ENCODE measurements at places on chromosomes 6 and 20. TPM values are rescaled to one million over a fixed set of nuclear protein-coding genes. Genes with fewer than 3 reads are reported as not detected.

Gene EFCAB8
- 0.04 TPM for polyA plus RNA-seq

- no peak for DNase-seq
Observed at GRCh38 chr6:37314487-37315156, 39.2 kb upstream of the RNF8 start.

DNA sequence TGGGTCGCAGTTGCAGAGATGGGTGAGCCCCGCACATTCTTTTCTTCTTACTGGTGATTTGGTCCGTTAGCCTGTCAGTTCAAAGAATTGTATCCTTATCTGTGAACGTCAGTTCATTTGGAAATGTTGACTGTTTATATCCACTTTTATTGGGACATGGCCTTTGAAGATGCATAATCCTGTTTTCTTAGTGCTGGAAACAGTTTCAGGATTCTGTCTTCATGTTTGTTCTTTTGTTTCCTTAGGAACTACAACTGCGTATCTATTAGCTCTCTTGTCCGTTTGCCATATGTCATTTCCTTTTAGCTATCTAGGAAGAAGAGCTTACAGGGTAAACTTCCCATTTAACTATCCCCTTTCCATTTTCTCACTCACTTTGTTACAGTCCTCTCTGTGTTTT, 35.0 kb upstream of the TULP1 start:
- no peak for DNase-seq

- no peak for DNase-seq
Observed at GRCh38 chr6:136790411-136791295, 1.6 kb downstream of the MAP3K5 start.

DNA sequence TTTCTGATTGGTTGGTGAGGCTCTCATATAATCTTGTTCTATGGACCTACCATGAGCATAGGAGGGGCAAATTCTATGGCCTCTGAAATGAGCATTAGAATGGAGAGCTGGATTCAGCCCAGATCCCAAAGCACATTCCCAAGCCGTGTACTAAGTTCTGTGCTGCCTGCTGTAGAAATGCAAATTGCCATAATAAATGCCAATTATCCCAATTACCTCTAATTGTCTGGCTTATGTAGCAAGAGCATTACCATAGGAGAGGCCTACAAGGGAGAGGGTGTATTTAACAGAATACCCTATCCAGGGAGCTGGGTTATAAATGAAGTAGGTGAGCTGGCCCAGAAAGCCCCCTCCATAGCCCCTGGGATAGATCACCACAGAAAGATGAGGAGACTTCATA, 126.8 kb downstream of the LRFN2 start:
- DNase-seq = no peak

Gene TCP11
- polyA plus RNA-seq = not detected

GRCh38 chr20:59071216-59071615, 28.6 kb upstream of the PRELID3B start:
- no peak for DNase-seq

Gene VSTM2L
- 0.10 TPM for polyA plus RNA-seq

Gene CPNE5
- 0.10 TPM for polyA plus RNA-seq

DNA sequence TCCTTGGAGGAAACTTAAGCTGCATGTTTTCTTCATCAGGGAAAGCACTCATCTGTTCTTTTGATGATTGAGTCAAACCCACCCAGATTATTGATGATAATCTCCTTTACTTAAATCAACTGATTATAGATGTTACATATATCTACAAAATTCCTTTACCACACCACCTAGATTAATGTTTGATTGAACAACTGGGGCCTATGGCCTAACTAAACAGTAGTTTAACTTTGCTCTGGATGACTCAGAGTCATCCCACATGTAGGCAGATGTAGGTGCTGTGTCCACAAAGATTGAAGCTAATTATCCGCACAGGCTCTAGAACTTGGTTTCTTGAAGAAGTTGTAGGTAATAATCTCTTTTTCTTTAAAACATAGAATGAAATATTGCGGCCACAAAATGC, 42.2 kb downstream of the PKIB start:
- no peak for DNase-seq

Gene ATP6V1G2
- polyA plus RNA-seq = 4.7 TPM

Gene ZNF341
- 2.5 TPM for polyA plus RNA-seq

Gene BPHL
- 6.8 TPM for polyA plus RNA-seq

DNA sequence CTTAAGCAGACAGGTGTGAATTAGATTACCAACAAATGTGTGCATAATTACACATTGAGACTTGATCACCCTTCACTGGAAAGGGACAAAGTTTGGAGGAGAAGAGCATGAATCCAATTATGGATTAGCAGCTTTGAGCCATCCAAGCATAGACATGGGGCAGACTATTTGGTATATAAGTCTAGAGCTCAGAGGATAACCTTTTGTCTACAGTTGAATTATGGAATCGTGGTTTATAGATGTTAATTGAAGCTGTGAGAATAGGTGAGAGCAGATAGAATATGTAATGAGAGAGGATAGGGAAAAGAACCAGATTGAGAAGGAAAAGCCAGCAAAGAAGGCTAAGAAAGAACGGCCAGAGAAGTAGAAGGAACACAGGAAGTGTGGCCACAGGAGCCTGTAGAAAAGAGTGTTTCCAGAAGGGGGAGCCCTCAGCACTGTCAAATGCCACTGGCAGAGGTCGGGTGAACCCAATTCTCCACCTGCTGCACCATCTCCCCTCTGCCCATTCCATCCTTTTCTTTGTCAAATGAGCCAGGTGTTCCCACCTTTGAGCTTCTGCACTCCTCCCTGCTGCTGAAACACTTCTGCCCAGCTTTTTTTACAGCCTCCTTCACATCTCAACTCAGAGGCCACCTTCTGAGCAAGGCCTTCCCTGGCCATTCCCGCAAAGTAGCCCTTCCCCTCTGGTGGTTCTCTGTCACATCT, 7.3 kb downstream of the DNTTIP1 start:
- no peak for DNase-seq

DNA sequence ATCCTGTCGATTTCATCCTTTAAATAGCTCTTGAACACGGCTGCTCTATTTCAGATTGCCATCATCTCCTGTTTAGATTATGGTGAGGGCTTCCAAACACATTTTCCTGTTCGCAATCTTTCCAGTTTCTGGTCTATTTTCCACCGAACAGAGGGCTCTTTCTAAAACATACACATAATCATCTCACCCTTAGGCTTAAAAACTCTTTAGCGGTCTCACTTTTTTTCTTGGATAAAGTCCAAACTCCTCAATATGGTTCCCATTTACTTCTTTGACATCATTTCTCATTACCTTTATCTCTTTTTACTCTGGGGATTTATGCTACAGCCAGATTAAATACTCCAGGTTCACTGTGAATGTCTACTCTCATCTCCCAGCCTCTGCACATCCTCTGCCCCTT, 103.4 kb upstream of the STMND1 start:
- no peak for DNase-seq

DNA sequence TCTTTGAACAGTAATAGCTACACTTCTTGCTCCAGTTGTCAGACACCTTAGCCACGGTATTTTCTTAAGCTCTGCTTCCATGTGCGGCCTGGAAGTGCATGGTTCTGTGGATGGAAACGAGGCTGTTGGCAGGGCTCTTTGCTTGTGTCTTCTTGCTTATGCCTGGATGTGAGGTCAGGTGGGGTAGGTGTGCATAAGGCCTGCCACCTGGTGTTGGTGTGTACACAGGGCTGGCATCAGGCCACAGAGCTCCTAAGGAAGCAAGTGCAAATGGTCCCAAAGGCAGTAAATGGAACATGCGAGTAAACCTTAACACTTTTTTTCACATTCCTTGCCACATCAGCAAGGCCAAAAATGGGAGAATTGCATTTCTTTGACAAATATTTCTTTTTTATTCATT, 158.1 kb upstream of the GMDS start:
- no peak for DNase-seq

GRCh38 chr20:59673998-59674445, 69.7 kb downstream of the PHACTR3 start:
- no peak for DNase-seq

DNA sequence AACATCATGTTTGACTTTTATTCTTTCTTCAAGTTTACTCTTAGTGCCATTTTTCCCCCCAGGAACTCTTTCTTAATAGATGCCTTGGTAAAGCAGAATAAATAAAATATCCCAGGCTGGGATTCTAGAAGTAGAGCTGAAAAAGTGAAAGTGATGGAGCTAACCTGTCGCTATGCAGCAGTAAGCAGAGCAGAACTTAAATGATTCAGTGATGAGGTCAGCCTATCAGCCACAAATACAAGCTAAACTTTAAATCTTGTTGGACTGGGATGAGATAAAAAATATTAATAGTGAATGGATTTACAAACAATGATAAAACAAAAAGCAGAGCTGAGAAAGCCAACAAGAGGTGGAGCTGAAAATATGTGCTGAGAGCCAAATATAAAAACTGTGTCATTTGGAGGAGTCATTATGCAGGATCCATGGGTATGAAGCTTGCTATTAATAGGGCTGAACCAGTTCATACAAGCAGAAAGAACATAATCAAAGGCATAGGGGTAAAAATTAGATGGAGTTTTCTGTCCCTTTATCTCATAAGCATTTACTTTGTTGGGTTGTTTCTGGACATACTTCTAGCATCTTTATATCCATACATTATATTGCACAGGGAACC, 877.8 kb downstream of the EPHA7 start:
- no peak for DNase-seq

Gene EPHA7
- 0.75 TPM for polyA plus RNA-seq

Gene MAFB
- 4.7 TPM for polyA plus RNA-seq

- DNase-seq = no peak
Observed at GRCh38 chr6:38183856-38184584, 364.5 kb downstream of the ZFAND3 start.

DNA sequence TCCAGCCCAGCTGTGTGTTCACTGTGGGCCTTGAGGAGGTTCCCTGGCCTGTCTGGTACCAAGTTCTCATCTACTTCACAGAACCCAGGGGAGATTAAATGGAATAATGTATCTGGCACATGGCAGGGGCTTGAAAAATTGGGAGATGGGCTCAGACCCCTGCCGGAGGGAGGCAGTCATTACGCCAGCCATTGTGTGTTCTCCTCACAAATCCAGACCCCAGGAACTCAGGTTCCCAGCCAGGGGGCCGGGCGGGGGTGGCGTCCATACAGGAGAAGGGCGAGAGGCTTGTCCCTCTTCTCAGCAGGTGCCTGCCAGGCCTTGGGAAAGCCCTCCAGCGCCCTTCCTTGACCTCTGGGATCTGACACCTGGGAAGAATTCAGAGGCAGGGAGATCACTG, 8.1 kb downstream of the NOL4L start:
- DNase-seq = no peak

DNA sequence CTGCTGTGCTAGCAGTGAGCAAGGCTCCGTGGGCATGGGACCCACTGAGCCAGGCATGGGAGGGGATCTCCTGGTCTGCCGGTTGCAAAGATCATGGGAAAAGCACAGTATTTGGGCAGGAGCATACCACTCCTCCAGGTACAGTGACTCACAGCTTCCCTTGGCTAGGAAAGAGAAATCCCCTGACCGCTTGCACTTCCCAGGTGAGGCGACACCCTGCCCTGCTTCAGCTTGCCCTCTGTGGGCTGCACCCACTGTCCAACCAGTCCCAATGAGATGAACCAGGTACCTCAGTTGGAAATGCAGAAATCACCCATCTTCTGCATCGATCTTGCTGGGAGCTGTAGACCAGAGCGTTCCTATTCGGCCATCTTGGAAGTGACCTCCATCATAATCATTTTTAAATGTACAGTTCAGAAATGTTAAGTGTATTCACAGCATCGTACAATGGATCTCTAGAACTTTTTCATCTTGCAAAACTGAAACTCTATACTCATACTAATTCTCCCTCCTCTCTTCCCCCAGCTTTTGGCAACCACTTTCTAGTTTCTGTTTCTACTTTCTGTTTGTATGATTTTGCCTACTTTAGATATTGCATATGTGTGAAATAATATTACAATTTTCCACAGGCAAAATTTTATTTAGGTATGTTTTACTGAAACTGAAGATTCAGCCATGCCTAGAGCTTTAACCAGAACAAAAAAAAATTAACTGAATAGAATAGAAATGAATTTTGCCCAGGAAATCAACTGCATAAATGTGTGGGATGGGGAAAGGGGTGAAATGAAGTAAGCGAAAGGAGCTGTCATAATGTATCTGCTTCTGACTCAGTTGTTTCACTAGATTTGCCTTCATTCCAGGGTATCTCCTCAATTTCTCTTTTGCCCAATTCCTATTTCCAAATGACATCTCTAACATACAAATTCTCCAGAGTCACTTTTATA, 100.0 kb downstream of the RWDD2A start:
- no peak for DNase-seq

GRCh38 chr6:53360093-53360912, 11.6 kb upstream of the ELOVL5 start:
- no peak for DNase-seq

DNA sequence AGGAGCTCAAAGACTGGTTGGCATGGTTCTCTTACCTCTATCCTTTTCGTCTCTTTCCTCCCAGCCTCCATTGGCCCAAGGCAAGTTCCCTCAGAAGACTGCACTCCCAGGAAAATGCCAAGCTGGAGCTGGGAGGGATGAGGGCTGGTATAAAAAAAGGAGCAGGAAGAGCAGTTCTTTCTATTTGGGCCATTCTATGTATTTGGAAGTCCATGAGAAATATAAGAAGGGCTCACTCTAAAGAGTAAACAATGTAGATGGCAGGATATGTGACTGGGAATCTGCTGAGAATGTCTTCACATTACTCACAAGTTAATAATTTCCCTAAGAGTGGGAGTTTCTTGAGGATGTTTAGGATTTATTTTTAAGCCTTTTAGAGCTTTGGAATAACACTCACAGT, 36.6 kb upstream of the ADTRP start:
- no peak for DNase-seq

DNA sequence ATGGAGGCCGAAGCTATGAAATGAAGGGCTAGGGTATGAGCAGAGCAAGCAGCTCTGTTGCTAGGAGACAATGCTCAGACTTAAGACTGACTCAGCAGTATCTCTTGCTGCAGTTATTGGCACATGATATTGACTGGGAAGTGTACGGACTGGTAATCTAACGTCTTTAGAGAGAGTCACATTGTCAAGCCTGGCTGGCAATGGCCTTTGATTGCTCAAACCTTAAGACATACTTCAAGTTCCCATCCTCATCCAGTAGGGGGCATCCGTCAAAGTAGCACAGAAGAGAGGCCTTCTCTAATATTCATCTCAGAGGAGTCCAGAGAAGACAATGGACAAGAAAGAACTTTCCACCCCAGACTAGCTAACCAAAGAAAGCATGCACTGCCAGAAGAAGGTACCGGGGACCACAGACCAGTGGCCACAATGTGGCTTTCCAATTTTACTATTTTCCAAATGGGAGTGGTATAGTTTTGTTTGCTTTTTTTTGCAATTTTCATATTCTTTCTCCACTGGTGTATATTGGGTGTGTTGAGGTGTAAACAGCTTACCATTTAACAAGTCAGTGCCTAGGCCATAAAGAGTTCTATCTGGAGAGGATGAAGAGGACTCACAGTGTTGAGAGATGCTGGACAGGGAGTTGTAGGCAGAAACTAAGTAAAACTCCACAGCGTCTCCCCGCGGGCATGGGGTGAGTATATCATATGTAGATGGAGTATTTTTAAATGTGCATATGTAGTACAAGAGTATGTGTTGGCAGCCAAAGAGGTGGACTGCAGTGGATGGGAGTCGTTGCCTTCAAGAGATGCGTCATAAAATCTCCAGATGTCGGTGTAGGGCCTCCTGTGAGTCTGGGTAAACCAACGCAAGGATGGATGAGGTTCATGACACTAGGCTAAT, 36.7 kb downstream of the LRFN2 start:
- no peak for DNase-seq

Gene JAG1
- polyA plus RNA-seq = 6.5 TPM

- DNase-seq = no peak
Observed at GRCh38 chr6:135179920-135180541, 1.1 kb upstream of the MYB start.

Measured in psoas muscle (tissue), 8 donors.